Temporal lobe (tissue), 4 donors: ENCODE measurements at places on chromosomes 4 and X. TPM values are rescaled to one million over a fixed set of nuclear protein-coding genes. Genes with fewer than 3 reads are reported as not detected.

The RNF212 gene
- 0.49 TPM for total RNA-seq

The DMRTC1 gene
- total RNA-seq = not detected

The CNKSR2 gene
- total RNA-seq = 138 TPM

The NEIL3 gene
- total RNA-seq = 2.2 TPM

The MAMLD1 gene
- 3.7 TPM for total RNA-seq

The RNF128 gene
- 0.98 TPM for total RNA-seq

The IL21 gene
- not detected for total RNA-seq

The CXorf65 gene
- total RNA-seq = not detected
